ENCODE measurements at places on chromosomes 6 and 20. TPM values are rescaled to one million over a fixed set of nuclear protein-coding genes. Genes with fewer than 3 reads are reported as not detected.

The MOXD1 gene
- total RNA-seq = not detected

The GRM1 gene
- total RNA-seq = not detected

The EYA2 gene
- total RNA-seq = 0.15 TPM

The KCNK16 gene
- not detected for total RNA-seq

The TTLL9 gene
- total RNA-seq = not detected

The BPI gene
- not detected for total RNA-seq

The FAXC gene
- 0.38 TPM for total RNA-seq

The SIRPD gene
- total RNA-seq = 0.15 TPM

The RAD21L1 gene
- total RNA-seq = not detected

The SLC22A3 gene
- total RNA-seq = not detected

The ROMO1 gene
- 114 TPM for total RNA-seq

DNA sequence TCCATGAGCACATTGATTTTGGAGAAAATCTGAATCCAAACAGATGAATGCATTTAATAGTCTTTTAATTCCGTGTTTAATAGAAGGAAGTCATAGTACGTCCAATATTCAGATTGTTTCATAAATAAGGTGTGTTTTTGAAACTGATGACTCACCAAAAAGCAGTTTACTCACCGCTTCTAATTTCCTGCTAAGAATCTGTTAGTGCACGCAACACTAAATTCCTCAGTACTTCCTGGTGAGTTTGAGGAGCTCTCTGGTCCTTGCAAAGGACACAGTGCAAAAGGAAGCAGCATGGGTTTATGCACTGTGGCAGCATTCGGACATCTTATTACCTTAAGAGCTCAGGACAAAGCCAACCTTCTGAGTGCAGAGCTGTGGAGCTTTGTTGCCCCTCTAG, 2.3 kb upstream of the ADGRF1 start:
- DNase-seq = no peak

GRCh38 chr6:107809966-107810365, 14.1 kb downstream of the SCML4 start:
- DNase-seq = no peak

- peak; percentile 21 for DNase-seq
Observed at GRCh38 chr6:132768051-132768517, 10.4 kb upstream of the VNN2 start.

DNA sequence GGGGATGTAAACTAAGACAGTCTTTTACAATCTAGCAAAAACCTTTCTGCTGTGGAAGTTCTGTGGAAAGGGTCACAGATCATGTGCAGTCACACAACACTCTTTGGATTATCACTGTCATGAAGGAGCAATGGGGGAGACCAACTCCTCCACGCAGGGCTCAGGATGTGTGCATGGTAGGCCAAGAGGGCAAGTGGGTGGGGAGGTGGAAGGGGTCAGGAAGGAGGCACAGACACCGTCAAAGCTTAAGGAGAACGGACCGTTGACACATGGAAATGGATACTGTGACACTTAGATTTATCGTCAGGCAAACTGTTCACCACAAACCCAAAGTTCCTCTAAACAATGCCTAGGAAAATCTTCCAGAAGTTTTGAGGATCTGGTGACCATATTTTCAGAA, 215.8 kb downstream of the PAX1 start:
- DNase-seq = no peak

GRCh38 chr6:6699741-6700367, 111.3 kb downstream of the LY86 start:
- DNase-seq = no peak

- DNase-seq = peak; percentile 78
Observed at GRCh38 chr6:125904871-125905270, 51.7 kb upstream of the HINT3 start.

- peak; percentile 43 for DNase-seq
Observed at GRCh38 chr20:62141397-62142251, 1.6 kb downstream of the PSMA7 start.

DNA sequence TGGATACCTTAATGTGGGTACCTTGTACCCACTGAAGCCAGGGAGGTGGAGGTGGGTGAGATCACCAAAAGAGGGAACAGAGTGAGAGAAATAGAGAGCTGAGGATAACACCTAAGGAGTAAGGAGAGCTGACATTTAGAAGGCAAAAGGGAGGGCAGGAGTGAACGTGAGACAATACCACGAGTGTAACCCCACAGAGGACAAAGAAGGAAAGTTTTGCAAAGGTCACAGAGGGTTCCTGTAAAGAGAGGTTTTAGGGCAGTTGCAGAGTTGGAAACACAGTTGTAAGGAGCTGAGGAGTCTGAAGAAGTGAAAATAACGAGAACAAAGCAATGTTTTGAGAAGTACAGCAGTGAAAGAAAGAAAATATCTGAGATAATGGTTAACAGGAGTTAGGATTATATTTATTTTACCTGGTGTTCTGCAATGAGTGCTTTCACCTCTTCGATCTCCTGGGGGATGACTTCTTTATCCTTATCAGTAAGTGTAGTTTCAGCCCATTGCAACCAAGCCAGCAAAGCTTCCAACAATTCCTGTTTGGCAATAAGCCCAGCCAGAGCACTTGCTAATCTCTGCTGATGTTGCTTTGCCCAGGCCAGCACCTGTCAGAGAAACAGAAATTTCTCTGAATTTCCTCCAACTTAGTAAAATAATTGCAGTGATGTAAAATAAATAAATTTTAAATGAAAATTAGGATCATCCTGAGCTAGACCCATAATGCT, 166.8 kb downstream of the DST start:
- no peak for DNase-seq

DNA sequence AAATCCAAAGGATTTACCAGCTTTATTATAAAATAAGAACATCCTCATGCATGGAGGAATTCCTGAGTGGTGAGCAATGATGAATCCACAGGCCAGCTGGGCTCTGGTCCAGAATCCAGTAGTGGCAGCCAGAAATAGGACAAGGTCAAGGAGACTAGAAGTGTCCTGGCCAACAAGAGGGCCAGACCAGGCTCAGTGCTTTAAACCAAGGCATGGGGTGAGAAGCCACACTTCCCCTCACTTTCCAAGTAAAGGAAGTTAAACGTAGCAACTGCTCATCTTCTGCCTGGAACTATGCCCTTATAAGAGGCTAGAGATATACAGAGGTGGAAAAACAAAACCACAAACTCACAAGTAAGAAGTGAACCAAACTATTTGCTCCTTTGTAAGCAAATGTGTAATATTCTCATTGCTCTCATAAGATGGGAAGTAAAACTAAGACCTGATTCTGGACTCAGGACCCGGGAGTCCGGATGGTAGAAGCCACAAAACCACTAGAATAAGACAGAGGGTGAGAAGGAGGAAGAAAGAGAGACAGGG, 253.2 kb downstream of the UST start:
- peak; percentile 17 for DNase-seq

DNA sequence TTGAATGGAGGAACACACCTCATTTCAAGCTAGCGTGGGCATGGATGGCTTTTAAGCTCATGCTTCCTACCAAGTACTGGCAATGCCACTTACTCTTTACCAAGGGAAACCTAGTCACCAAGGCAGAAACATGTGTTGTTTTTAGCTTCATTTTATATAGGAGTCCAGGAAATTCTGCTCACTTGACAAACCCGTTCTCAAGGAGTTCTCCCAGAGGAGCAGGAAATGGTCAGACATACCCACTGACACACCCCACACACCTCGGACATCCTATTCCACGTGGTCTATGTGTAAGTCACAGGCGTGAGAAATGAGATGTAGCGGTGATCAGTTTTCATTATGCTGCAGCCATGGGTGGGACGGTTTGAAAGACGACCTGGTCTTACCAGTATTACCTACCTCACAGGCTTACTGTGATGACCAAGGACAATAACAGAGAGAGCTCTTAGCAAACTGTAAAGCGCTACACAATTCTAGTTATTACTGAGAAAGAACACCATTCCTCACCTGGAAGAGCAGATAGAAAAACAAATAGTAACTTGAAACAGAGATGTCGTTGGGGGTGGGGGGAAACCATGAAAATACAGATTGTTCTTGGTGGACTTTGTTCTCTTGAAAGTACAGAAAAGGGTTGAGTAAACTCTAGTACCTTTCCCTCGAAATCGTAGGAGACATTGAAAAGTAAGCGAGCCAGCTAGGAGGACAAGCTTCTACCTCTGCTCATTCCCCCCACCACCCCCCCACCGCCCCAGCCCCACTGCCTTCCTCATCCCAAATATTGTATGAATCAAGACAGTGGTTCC, 1.7 kb downstream of the CNKSR3 start:
- no peak for DNase-seq

DNA sequence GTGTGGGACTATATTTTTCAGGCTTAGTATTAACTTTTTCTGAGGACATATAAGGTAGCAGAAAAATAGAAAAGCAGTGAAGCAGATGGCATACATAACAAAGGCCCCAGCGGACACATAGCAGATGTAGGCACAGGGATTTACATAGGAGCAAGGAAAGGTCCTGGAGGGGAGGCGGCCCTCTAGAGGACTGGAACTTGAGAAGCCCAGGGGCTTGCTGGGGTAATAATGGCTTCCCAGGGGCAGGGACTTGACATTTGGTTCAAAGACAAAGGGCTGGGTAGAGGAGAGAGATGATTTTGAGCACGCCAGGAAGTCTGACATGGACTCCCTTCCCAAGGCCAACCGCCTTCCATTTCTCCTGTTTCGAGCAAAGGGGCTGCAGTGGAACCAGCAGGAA, 31.7 kb upstream of the OSTM1 start:
- no peak for DNase-seq

- no peak for DNase-seq
Observed at GRCh38 chr20:40750541-40751035, 61.6 kb upstream of the MAFB start.

DNA sequence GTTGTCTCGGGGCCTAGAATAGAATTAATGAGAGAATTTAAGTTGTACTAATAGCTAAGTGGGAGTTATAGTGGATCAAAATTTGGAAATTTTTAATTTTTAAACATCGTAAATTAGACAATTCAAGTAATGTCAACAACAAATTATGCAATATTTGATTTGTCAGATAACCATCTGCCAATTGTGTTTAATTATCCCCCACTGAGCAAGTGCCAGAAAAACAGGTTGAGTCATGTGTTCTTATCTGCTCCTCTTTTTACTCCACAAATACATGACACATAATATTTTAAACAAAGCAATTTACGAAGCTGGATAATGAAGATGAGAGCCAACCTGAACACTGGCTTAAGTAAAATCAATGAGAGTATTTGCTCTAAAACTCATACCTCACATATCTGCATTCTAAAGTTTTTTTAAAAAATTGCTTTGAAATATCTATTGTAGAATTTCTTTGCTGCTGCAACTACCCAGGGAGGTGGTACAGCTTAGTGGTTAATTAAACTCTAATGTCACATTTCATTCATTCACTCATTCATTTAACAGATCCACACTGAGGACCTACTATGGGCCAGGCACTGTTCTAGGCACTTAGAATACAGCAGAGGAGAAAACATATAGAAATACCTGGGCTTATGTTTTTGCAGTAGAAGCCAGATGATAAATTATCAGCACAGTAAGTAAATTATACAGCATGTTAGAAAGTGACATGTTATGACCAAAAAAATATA, 57.1 kb upstream of the MAP7 start:
- DNase-seq = no peak

GRCh38 chr6:117837261-117837660, 69.8 kb upstream of the SLC35F1 start:
- no peak for DNase-seq
